Hippocampal formation (tissue), 2 donors: ENCODE measurements at places on chromosomes 6 and 20.

GRCh38 chr6:128882991-128883611 is at the start of gene LAMA2:
TSS of gene LAMA2 (plus strand) at chr6:128883138. CDS start at chr6:128883246, 108 bp downstream.
- peak; percentile 52 for DNase-seq

DNA sequence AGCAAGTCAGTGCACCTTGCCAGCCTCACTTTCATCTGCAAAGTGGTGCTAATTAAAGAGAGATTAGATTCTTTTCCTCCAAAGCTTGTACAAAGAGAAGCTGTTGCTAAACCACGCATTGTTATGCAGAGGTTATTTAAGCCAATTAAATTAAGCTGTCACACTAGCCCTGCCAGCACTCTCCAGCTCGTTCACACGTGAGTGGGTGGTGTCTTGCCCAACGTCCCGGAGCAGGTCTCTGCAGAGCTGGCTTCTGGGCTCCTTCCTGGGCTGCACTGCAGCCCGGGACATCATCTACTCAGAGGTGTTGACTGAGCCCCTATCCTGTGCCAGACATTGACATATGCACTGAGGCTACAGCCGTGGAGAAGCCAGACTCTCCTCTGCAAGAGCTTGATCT is 401.6 kb upstream of the SULF2 start:
- no peak for DNase-seq

DNA sequence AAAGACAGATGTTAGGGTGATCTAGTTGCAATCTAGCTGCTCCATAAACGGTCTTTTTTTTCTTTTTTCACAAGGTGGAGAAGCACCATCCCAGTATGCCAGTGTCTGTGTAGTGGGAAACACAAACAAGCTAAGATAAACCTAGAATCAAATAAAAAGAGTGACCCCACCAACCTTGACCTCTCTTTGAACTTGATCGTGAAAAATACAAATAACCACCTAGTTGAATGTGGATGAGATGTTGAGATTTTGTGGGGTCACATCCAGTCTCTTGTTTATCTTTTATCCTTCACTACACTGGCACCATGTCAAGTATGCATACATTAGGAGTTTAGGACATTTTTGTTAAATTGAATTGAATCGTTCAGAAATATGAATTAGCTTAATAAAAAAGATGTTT is 194.6 kb upstream of the EYA4 start:
- no peak for DNase-seq

- no peak for DNase-seq
These were observed 8.1 kb upstream of the ATXN1 start for GRCh38 chr6:16769131-16769985.

- no peak for DNase-seq
These were observed 101.7 kb downstream of the TULP4 start for GRCh38 chr6:158413814-158414565.

DNA sequence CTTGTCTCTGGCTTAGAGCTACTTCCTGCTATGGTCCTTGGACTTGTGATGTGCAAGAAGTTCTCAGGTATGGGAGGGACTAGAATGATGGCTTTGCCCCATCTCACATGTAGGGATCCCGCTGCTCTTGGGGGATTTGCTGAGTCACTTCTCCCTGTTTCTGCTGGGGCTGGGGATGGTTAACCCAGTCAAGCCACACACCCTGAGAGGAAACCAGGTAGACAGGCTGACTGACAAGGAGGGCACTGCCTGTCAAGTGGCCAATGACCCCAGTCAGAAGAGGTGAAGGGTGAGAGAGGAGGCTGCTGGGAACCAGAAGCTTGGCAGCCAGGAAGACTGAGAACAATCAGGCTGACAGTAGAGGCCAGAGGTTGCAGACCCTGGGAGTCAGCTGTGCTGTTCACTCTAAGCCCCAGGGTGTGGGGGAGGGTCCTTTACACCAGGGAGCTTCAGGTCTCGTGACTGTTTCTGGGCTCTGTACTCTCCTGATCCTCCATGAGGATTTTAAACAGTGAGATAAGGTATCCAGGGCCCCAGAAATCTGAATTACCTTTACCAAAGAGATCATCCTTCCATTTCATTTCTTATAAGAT is 34.6 kb downstream of the HLA-F start:
- DNase-seq, result no peak

GRCh38 chr20:32484225-32484957 is 100.7 kb downstream of the NOL4L start:
- no peak for DNase-seq

- DNase-seq, result no peak
These were observed 329.5 kb downstream of the TPBG start for GRCh38 chr6:82693094-82693493.

DNA sequence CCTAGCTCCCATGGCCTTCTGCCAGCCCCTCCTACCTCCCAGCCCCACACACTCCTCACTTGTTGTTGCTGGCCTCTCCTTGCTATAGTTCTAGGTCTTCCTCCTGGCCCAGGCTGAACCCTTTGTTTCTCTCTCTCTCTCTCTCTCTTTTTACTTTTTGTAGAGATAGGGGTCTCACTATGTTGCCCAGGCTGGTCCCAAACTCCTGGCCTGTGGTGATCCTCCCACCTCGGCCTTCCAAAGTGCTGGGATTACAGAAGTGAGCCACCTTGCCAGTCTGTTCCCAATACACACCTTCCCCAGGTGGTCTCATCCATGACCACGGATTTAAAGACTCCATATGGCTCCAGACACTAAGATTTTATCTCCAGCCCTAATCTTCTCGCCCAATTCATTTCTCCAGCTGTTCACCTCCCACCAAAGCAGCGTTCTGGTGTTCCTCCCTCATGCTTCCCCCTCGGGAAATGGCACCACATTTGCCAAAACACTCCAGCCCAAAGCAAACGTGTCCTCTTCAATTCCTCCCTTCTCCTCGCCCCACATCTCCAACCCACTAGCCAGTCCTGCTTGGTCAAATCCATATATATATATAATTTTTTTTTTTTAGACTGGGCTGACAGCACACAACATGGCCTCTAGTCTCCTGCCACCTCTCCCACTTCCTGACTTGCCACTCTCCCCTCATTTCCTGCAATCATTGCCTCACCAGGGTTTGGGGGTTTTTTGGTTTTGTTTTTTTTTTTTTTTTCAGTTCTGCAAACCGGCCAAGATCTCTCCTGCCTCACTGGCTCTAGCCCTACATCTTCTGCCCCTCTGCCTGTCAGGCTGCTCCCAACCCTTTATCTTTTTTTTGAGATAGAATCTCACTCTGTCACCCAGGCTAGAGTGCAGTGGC is 104.4 kb downstream of the NCR2 start:
- DNase-seq, result no peak

DNA sequence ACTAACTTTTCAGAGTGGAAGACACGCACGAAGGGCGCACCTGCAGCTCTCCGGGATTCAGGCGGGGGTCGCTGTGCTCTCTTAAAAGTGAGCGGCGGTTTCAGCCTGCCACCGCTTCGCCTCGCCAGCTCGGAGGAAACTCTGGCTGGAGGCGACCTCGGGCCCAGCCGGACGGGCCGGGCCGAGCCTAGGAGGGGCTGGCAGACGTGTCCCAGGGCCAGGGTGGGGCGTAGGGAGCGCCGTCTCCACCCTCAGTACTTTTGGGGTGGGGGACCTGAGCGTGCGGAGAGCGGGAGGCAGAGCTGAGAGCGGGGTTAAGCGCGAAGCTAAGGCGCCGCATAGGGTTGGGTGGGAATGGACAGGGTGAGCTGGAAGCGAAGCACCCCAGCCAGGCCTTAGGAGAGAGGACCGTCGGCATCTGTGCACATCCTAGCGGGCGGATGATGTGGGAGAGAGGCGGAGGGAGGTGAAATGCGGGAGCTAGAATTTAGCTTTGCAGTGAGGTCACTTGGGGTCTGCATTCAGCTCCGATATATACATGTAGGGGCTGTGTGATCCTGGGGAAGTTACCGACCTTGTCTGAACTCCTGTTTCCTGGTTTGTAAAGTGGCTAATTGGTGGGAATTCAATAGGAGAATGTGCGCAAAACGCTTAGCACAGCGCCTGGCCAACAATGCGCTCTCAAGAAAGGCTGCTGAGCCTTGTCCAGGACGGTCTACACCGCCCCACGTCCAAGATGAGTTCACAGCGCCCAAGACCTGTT is 6.5 kb upstream of the TFAP2A start:
- no peak for DNase-seq

GRCh38 chr20:9928281-9928737 is 89.4 kb upstream of the PAK5 start:
- DNase-seq, result no peak

- DNase-seq, result peak; percentile 78
These were observed 654 bp downstream of the WASF1 start for GRCh38 chr6:110178626-110179405.

DNA sequence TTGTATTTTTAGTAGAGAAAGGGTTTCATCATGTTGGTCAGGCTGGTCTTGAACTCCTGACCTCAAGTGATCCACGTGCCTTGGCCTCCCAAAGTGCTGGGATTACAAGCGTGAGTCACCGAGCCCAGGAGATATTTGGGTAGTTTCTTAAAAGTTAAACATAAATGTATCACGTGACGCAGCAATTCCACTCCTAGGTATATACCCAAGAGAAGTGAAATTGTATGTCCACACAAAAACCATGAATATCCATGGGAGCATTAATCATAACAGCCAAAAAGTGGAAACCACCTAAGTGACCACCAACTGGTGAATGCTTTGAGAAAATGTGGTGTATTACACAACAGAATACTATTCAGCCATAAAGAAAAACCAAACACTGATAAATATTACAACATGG is 164.8 kb downstream of the MRPL14 start:
- DNase-seq, result no peak

DNA sequence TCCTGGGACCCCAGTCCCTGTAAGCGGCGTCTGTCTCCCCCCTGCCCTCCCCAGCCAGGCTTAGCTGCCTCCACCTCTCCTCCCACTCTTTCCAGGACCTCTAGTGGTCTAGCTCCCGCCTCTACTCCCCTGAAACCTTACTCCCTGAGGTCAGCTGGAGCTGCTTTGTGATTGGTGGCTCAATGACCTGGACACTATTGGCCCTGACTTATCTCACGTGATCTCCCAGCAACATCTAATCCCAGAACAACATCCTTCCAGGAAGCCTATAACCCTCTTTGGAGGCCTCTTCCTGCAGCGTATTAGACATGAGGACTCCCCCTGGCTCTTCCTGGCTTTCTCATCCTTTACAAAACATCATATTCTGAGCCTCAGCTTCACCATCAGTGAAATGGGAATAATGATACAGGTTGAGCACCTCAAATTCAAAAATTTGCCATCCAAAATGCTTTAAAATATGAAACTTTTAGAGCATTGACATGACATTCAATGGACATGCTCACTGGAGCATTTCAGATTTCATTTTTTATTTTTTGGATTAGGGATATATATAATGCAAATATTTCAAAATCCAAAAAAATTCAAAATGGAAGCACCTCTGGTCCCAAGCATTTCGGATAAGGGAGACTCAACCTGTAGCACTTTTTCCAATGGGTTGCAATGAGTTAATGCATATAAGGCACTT is 16.3 kb upstream of the SRC start:
- no peak for DNase-seq

DNA sequence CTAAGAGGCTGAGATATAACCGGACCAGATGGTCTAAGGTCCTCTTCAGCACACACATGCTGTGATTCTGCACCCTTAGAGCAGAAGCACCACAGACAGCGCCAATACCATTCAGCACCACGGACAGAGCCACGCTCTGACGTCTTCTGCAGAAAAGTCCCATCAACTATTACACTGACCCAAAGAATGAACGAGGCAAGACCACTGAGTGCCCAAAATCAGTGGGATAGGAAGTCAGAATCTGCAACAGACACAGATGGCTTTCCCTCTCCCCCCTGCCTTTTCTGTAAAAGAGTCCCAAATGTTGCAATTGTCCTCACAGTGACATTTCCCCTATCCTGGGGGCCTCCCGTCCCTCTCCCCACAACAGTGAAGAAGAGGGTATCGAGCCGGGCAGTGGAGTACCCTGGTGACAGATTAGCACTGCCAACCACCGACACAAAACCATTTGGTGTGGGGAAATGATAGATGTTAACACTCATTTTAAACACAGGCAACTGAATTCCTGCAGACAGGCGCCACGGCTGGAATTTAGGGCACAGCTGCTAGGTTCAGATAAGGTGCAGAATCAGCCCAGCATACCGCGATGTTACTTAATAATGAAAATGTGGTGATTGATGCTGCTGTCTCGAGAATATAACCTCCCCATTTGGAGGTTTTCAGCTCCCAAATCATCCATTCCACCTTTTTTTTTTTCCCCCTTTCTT is 66.6 kb upstream of the CTNNBL1 start:
- peak; percentile 3 for DNase-seq

DNA sequence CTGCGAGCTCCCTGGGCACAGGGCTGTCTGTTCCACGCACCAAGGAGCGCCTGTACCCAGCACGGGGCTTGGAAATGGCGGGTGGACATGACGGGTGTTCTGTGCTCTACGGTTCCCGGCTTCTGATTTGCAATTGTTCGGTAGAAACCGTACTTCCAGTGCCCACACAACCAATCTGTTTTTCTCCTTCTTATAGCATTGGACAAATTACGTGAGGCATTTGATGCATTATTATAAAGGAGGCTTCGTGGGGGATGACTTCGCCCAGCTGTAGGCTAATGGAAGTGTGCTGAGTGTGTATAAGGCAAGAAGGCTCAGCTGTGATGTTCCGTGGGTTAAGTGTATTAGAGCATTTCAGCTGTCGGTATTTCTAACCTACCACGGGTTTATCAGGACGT is 9.8 kb upstream of the RPS21 start:
- DNase-seq, result no peak

GRCh38 chr6:111148110-111148509 is 60.8 kb downstream of the SLC16A10 start:
- no peak for DNase-seq

DNA sequence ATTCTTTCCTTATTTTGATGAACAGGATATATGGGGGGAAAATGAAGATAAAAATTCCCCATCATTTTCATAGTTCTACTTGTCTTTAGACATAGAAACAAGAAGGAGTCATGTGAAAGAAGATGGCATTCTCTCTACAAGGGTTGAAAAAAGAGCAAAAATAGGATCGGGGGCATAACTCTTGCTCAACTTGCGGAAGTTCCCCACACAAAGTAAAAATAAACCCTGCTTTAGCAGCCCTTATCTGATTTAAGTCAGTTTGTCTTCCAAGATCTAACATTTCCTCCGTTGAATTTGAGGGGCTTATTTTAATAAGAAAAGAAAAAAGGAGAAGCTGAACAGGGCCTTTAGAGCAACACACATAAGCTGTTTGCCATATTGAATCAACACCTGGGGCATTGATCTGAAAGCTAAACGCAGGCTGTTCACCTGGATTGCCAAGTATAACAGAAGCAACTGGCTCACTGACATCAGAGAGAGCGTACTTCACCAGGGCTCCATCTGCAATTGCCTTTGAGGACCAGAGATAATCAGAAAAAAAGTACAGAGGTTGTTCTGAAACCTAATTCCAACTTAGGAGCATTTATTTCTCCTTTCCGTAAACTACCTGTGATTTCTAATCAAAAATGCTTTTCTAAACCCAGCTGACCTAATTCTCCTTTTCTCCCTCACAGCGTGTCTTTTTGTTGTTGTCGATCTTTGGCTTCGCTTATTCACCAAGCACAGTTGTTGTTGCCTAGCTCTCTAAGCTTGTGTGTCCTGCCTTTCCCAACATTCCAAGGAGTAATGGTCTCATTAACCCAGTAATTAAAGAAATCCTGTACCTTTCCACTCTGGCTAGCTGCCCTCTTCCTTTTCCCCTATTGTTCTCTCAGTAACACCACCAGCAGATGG is 568.0 kb downstream of the KIF16B start:
- no peak for DNase-seq

GRCh38 chr20:8050157-8050837 is 30.7 kb upstream of the TMX4 start:
- DNase-seq, result no peak

GRCh38 chr20:56995635-56996075 is 270.8 kb downstream of the BMP7 start:
- DNase-seq, result no peak
